ENCODE measurements at places on chromosomes 2 and 18.

DNA sequence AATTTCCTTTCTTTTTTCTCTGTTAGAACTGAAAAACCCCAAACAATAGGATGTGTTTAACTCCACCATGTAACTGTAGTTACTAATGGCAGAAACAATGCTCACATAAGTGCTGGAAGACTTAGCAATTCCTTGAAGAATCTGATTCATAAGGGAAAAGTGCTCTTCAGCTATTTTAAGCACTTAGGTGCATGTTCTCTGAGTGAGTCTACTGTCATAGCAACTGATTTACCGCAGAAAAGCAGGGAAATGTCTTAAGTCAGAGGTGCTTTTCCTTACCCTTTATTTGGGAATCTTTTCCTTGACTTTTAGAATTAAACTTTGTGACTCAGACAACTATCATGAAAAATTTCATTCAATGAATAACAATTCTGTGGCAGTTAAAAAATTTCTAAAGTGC is 65.4 kb upstream of the NABP1 start:
- peak; percentile 96 for DNase-seq

DNA sequence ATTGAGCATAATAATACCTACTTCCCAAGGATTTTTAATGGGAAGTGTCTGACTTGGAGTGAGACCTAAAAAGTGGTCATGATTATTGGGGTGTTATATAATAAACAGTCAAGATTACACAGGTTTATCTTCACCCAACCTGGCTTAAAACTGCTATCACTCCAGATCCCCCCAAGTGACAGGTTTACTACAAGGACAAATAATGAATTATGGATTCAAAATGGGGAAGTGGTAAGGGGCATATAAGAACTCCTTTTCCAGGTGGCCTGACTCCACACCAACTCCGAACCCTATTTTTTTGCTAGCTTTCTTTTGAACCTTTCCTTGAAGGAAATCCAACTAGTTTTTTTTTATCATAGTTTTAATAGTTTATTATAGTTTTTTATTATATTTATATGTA is 663.0 kb upstream of the FANCL start:
- no peak for DNase-seq

GRCh38 chr2:156933645-156934225 is 323.8 kb upstream of the GALNT5 start:
- DNase-seq, result no peak

- no peak for DNase-seq
Measured at GRCh38 chr18:21747764-21748693, 7.4 kb downstream of the MIB1 start.

- DNase-seq, result no peak
Measured at GRCh38 chr2:20519309-20519708, 72.4 kb downstream of the RHOB start.

DNA sequence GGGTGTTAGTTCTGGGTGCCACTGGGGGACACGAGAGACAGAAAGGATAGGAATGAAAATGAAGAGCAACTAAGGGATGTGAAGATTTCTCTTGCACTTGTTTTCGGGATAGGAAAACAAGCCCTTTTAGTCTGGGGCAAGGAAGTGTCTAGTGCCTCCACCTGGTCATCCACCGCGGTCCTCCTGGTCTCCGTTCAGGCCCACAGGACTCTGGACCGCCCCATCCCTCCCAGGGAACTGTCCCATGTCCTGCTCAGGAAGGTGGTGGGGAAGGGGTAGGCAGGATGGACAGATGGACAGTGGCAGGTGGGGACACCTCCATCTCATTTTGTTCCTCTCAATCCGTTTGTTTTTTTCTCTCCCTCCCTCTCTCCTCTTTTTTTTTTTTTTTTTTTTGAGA is 45.9 kb downstream of the AGAP1 start:
- no peak for DNase-seq

GRCh38 chr18:6368017-6368416 is 46.7 kb downstream of the L3MBTL4 start:
- no peak for DNase-seq

DNA sequence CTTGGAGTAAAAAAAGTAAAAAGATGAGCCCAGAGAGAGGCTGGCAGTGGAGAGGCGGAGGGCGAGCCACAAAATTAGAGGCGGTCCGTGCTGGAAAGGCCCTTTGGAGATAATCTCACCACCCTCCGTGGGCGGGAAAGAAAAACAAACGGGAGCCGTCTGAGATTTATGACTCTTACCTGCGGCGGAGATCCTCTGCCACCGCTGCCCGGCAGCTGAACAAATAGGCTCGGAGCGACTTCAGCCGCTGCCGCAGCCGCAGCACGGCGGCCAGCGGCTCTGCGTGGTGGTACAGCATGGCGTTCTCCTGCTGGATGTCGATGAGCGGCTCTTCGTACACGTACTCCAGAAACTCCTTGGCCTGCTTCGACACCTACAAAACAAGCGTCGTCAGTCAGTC is 94.6 kb downstream of the PLEKHM3 start:
- no peak for DNase-seq

DNA sequence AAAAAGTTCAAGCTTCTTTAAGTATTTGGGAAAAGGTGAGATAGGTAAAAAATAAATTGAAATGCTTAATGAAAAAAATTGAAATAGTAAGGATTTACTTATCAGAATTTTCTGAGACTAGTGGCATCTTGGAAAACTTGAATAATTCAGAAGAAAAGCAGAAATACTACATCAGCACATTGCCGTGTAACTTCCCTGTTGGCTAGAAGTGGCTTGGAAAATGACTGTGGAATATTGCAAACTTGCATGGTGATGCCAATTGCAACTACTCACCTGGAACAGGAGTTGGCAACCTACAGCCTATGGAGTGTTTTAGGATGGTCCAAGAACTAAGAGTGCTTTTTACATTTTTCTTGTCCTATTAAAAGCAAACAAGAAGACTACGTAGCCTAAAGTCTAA is 603.5 kb upstream of the VRK2 start:
- DNase-seq, result no peak

DNA sequence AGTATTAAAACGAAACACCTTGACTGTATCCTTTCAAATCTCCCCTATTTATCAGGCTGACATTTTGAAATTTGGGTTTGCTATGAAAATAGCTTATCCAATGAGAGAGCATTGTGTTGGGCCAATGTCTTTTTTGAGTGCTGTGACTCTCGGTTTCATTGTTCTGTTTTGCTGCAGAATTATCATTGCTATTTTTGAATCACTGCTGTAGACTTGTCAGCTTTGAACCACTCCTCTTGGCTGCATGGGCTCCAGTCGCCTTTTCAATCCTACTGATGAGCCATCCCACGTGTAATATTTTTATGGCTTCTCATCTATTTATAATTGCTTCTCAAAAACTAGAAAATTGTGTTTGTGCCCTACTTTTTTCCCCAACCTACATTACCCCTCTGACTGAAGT is 322.8 kb downstream of the LNPK start:
- no peak for DNase-seq

DNA sequence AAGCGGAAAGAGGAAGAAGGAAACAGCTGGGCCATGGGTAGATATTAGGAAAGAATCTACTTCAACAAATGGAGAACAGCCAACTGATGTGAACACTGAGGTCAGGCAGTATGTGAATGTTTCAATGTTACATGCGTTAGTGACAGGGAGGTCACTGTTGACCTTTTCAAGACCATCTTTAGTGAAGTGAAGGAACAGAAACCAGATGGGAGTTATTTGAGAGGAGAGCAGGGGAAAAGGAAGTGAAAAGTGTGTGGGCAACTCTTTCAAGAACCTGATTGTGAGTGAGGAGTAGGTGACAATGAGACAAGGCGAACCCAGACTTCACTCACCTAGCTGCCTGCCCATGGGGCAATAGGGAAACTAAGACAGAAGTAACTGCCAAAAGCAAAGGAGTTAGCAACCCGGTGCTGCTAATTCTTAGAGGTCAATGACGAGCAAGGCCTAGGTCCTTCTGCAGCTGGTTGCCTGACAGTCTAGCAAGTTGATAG is 67.0 kb downstream of the SP3 start:
- no peak for DNase-seq

DNA sequence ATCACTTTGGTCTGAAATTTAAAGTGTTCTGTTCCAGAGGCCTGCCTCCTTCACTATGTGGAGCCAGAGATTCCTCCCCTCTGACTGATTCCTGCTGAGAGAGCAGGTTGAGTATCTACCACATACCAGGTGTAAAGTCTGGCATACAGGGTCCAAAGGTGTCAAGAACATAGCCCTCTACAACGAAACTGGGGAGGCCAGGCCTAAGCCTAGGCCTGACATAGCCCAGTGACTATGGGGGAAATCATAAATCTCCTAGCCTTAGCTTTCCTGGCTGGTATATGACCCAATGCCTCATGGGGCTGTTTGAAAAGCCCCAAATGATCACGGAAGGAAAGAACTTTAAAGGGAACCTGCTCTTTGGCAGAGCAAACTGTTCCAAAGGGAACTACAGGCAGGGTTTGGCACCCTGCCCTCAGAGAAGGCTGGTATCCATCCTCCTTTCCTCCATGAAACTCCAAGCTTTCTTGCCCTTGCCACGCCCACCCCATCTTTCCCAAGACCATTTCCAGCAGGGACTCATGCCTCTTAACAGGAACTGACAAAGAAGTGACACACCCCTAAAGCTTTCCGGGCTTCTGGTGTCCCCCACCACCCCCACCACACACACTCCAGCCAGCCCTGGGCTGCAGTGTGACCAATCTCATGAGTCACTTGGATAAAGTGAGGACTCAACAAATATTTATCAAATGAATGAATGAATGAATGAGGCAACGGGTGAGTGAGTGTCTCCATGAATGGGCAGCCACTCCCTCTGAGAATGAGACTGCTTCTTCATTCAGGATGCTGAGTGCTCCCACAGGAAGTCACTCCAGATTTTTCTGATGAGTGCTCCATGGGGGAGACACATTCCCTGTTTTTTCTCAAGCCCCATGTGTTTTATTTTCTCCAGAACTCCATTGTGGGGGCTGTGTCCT is 114.5 kb upstream of the STPG4 start:
- DNase-seq, result peak; percentile 99

DNA sequence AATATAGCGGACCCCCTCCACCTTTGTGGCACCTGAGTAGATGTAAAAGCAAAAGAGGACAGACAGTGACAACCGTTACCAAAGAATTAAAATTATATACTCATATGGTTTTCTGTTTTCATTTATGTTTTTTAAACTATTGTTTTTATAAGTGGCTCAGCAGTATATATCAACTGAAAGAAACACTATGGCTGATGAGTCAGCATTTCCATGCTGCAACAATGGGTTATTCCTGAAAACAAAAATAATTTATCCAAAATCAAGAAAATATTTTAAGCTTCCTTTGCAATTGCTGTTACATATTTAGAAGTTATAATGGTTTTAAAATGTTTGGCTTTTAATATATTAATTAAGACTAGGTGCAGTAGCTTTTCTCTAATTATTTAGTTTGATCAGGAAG is 17.7 kb downstream of the MRPS9 start:
- no peak for DNase-seq
